ENCODE measurements at places on chromosomes 11 and 22.
A peak's percentile ranks its signal among the peaks of the same experiment; 100 is the strongest.

DNA sequence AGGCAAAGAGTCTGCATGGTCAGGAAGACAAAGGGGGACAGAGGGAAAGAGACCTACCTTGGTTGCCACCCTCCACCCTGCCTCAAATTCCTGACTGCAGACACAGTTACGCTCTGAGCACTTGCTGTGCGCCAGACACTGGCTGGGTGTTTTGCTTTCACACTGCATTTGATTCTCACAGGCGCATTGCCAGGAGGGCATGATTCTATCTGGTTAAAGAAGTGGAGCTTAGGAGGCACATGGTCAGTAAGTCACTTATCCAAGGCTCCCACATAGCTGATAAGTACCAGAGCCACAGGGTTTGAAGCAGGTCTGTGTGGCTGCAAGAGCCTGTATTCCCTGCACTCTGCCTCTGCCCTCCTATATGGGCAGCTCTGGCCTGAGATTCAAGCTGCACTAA is 103.9 kb downstream of the TIMP3 start:
- no peak for DNase-seq

DNA sequence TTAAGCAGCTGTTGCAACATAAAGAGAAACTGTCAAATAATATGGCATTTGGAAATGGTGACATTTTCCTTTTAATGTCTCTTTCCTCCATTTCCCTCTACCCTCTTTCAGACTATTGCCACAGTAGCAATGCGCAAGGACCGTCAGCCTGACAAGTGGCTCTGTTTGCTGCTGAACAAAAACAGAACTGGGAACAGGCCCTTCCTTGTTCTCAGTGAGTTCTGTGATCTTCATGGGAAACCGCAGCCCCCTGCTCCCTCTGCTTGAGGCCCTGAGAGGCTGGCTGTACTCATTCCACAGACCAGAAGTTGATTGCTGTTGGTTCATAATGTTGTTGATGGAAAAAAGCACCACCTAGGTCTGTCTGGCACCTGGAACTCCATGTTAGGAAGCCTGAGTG is 559.7 kb downstream of the OPCML start:
- DNase-seq = peak; percentile 65

GRCh38 chr22:19110646-19111045 is 11.6 kb downstream of the DGCR2 start:
- no peak for DNase-seq

- DNase-seq = no peak
Measured at GRCh38 chr11:128595775-128596174, 8.4 kb upstream of the ETS1 start.

DNA sequence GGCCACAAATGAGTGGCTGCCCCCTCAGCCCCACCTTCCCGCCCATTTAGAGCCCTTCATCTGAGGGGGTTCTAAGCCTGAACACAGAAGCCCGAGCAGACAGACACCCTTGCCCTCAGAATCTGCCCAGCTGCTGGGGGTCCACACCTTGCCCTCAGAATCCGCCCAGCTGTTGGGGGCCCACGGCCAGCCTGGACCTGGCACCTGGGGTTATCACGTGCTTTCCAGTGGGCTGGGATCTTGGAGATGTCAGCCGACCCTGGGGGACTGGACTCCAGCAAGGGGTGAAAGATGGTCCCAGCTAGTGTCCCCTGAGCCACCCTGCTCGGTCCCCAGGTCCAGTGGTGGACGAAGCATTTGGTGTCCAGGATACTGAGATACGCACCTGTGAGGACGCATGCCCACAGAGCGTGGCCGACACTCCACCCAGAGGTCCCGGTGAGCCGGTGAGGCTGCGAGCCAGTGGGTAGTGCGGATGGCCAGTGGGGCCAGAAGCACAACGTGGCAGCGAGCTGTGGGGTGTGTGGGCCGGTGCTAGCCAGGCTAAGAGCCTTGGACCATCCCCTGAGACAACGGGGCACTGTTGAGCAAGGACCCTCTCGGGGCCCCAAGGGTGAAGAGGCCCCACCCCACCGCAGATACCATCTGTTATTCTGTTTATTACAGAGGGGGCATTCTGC is 3.1 kb upstream of the CTSD start:
- DNase-seq = no peak

- peak; percentile 100 for DNase-seq
Measured at GRCh38 chr11:65487467-65488272, 11.2 kb upstream of the MALAT1 start.

- no peak for DNase-seq
Measured at GRCh38 chr11:67022341-67022933, 497 bp upstream of the SYT12 start.

DNA sequence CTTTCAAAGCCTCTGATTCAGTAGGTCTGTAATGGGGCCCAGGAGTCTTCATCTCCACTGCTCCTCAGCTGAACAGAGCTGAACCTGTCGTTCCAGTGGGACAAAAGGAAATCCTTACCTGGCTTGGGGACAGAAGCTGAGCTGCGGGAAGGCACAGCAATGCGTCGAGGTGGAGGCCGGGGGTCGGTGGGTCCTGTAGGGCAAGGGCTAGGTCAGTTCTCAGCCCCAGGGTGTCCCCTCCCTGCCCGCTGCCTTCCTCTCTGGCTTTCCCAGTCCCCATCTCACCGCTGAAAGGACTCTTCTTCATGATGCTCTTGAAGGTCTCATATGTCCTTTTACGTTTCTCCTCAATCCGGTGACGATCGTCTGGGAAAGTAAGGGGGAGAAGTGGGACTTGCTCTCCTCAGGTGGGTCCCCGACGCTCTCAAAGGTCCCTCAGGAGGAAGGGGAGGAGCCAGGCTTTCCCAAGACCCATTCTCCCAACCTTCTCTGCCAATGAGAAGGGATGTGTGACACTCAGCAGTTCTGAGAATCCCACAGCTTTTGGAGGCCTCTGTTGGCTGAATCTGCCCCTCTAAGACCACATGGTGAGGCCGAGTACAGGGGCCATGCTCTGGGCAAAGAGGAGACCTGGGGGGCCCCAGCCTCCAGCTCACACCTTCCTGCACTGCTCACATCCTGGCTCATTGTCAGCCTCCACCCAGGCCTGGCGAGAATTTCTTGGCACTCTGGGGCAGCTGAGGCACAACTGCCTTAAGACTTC is 7.0 kb downstream of the RELA start:
- DNase-seq = no peak

DNA sequence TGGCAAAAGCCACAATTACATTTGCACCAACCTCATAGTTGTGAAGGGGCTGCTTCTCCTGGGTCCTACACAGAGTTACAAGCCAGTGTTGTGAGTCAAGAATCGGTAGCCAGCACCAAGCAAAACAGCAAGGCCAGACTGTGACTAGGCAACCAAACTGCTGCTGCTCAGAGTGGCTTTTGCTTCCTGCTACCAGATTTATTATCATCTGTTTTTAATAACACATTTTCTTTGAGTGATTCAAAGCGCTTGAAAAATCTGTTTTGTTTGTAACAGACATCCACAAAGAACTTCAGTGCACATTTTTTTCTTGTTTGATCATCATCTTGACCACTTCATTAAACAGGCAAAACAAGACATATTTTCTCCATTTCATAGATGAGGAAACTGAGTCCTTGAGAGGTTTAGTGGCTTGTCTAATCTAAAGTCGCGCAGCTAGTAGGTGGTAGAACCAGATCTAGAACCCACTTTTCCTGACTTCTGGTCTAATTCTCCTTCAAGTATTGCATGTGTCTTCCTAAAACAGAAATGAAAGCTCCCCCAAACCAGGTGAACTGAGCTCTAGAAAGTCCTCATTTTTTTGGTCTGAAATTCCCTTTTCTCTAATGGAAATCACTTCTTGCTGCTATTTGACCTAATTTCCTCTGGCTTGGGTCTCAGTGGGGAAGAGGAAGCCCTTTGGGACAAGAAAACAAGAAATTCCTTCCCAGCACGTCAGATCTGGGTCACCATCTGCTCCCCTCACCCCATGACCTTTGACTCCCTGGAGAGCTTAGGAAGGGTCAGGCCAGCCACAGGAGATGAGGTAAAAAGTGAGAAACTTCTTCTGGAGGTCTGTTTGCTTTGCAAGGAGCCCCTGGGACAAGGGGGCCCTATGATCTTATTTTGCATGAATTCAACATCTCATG is 39.9 kb downstream of the CWC15 start:
- DNase-seq = no peak

DNA sequence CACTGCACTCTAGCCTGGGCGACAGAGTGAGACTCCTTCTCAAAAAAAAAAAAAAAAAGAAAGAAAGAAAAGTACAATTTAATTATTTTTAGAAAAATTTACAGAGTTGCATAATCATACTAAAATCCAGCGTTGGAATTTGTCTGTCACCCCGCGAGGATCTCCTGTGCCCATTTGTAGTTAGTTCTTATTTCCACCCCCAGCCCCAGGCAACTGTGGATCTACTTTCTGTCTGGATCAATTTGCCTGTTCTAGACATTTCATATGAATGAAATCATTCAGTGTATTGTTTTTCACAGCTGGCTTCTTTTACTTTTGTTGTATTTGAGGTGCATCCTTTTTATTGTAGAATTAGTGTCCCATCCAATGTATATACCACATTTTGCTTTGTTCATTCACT is 102.6 kb upstream of the RASSF10 start:
- DNase-seq = no peak

- DNase-seq = no peak
Measured at GRCh38 chr22:36144886-36145541, 15.5 kb downstream of the APOL3 start.

DNA sequence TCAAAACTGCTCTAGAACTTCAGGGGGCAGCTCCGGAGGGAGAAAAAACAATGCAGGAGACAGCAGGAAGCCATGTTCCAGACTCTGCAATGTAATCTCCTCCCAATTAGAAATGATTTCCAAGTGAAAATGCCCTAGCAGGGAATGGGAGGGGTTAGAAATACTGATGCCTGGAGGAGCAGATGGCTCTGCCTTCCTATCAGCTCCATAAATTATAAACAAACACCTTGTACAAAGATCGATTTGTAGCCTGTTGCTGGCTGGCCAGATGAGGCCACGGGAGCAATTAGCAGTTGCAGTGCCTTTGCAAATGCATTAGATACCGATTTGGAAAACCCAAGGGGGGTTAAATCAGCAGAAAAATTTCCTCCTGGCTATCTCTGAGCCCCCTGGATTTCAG is 46.6 kb upstream of the CHRM4 start:
- DNase-seq = no peak

- no peak for DNase-seq
Measured at GRCh38 chr11:14357881-14358728, 878 bp downstream of the RRAS2 start.

- no peak for DNase-seq
Measured at GRCh38 chr11:1887451-1888346, 4.0 kb downstream of the PRR33 start.

GRCh38 chr11:11155962-11156815 is 196.9 kb downstream of the CSNK2A3 start:
- no peak for DNase-seq

GRCh38 chr11:72642043-72642883 is 32.0 kb downstream of the PDE2A start:
- peak; percentile 94 for DNase-seq

DNA sequence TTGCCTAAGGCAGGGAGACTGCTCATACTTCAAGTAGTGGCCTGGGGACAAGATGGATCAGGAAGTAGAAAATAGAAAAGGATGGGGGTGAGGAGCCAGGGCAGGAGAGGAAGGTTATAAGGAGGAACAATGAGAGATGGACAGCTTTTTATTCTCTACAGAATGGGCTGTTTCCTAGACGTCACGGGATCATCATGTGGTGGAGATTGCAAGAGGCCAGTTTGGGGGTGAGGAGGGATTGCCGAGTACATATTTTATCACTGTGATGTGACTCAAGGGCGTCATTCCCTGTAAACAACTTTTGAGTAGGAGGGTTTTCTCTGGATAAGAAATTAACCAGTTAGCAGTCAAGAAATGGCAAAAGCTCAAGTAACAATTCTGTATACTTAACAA is 406.3 kb downstream of the ETS1 start:
- no peak for DNase-seq

DNA sequence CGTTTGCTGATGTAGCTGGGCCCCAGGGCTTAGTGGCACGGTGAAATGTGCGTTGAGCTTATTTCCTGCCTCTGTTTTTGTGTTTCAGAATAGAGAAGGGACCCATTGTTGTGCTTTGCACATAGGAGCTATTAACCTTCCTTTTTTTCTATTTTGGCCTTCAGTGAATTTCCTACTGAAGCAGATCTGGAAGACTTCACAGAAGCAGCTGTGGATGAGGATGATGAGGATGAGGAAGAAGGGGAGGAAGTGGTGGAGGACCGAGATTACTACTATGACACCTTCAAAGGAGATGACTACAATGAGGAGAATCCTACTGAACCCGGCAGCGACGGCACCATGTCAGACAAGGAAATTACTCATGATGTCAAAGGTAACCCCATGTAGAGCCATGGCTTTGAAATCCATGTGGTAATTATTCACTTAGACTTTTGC is 37.4 kb upstream of the ST14 start:
- no peak for DNase-seq

GRCh38 chr22:39109361-39109760 is 12.3 kb downstream of the APOBEC3H start:
- no peak for DNase-seq

DNA sequence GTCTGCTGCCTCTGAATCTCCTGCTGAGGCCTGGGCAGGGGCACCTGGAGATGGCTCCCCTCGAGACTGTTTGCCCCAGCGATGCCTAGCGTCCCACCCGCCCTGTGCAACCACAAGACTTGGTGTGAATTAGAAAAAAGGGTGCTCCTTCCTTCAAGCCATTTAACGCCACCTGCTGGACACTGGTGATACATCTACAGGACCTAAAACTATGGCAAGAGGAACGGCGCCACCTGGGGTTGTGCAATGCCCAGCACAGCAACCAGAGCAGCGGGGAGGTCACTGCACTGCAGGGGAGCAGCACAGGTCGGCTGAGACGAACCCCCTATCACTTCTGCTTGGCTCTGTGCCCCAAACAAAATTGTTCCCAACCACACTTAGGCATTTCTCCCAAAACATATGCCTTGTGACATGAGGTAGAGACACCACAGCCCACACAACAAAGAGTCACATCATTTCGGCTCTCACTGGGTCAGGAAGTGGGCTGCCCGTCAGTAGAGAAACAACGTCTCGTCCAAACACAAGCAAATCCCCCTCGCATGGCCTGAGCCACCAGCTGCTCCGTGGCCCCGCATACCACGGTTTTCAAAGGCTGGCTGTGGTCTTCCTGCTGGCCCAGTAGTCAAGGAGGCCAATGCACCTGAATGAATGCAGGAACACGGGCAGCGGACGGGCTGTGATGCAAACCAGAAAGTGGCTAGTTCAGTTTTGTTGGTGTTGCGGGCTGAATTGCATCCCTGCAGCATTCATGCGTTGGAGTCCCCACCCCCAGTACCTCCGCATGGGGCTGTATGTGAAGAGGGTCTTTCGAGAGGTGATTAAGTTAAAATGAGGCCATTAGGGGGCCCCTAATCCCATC is 171.9 kb downstream of the SHANK2 start:
- peak; percentile 95 for DNase-seq

DNA sequence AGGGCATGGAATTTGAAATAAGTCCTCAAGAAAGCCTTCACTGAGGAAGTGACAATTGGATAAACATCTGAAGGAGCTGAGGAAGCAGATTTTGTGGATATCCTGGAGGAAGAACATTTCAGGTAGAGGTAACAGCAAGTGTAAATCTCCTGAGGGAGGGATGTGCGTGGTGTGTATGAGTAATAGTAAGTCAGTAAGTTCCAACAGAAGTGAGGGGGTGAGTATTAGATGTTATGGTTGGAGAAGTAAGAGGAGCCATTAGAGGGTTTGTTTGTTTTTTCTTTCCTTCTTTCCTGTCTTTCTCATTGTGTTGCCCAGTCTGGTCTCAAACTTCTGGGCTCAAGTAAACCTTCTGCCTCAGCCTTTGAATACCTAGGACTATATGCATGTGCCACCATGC is 29.0 kb downstream of the ANKRD42 start:
- no peak for DNase-seq

GRCh38 chr11:62071408-62071807 is 52.4 kb upstream of the INCENP start:
- no peak for DNase-seq

GRCh38 chr11:76621868-76622267 is 48.7 kb downstream of the LRRC32 start:
- no peak for DNase-seq
